ENCODE measurements at places on chromosomes 16 and 17.
A peak's percentile ranks its signal among the peaks of the same experiment; 100 is the strongest.

GRCh38 chr16:88815901-88816589 is 4.3 kb upstream of the APRT start:
- DNase-seq = no peak

DNA sequence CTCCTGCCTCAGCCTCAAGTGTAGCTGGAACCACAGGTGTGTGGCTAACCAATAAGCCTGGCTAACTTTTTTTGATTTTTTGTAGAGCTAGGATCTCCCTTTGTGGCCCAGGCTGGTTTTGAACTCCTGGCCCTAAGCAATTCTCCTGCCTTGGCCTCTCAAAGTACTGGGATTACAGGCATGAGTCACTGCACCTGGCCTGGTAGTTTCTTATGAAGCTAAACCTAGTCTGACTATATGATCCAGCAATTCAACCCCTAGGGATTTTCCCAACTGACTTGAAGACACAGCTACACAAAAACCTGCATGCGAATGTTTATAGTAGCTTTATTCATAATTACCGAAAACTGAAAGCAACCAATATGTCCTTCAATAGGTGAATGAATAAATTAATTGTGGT is 176.2 kb upstream of the IRX3 start:
- DNase-seq = no peak

DNA sequence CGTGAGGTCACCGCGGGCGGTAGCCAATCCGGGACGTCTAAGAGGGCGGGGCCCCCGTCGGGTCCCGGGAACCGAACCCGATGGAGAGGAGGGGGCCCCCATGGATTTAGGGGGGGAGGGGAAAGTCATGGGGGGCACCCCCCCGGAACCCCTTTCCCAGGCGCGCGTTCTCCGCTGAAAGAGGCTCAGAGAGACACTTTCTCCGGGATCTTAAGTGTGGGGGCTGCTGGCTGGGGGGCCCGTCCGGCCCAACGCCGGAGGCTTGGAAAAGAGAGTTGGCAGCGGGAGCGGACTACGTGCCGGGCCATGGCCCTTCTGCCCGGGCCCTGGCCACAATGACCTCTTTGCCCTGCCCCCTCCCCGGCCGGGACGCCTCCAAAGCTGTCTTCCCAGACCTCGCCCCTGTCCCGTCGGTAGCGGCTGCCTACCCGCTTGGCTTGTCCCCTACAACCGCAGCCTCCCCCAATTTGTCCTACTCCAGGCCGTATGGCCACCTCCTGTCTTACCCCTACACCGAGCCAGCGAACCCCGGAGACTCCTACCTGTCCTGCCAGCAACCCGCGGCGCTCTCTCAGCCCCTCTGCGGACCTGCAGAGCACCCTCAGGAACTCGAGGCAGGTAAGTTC is at the start of gene DLX4:
TSS of gene DLX4 (plus strand) at position 57 of the 626 bp plus-strand sequence. CDS start at position 336, 279 bp downstream.
- no peak for DNase-seq

GRCh38 chr16:67411339-67411738 is 4.9 kb downstream of the ZDHHC1 start:
- no peak for DNase-seq

GRCh38 chr16:80687606-80688005 is 116.8 kb downstream of the CDYL2 start:
- no peak for DNase-seq

DNA sequence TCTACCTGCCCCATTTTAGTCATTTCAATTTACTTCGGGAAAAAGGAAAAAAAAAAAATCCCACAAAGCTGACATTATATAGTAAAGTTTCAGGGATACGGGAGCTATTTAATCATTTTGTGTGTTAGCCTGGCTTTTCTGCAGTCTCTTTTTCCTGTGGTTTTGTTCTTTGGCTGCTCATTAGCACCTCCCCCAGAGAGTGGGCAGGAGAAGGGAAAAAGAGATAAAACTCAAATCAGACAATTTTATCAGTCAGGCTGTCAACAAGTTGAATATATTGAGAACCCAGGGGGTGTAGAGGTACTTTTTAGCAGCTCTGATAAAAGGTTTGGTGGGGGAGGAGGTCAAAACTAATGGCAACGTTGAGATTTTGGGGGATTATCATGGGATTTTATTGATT is 559.0 kb upstream of the PSMD7 start:
- DNase-seq = no peak

GRCh38 chr17:11122908-11123307 is 118.1 kb upstream of the SHISA6 start:
- DNase-seq = no peak

GRCh38 chr16:11285842-11286241 is 4.7 kb upstream of the PRM1 start:
- DNase-seq = no peak

DNA sequence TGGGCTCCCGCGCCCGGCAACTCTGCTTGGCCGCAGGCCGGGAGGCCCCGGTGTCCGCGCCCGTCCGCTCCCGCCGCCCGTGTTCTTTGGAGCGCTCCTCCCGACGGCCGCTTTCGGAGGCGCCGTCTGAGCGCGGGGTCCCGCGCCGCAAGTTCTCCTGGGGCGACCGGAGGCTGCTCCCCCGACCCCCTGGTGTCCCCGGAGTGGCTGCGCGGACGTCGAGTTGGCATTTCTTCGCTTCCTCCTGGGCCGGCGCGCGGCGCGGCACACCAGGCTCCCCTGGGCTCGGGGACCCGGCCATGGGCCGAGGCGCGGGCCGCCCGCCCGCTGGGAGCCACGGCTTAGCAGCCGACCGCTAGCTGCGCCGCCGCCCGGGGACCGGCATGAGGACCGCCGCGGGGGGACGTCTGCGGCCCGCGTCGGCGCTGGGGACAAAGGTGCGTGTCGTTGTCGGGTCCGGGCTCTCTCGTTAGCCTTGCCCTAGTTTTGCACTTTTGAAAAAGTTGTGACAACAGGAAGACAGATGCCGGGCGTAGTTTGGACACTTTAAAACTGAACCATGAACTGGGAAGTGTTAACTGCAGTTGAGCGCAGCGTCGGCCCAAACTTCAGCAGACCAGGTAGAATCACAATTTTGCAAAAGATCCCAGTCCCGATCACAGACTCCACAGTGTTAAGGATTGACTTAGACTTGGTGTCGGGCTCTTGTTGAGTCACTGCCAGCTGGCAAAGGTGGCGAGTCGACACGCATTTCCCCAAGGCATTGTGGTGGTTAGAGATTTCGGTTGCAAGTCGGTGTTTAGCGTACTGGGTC is 700 bp downstream of the UBN1 start:
- no peak for DNase-seq

GRCh38 chr17:1957037-1957436 is 68.1 kb downstream of the RTN4RL1 start:
- no peak for DNase-seq

GRCh38 chr16:31135535-31136286 is at the start of gene PRSS8:
Gene PRSS8, minus strand, starts transcription at chr16:31135727. Its CDS starts 229 bp downstream, at chr16:31135498.
- DNase-seq = no peak

- no peak for DNase-seq
These were observed 97.2 kb downstream of the ZNF18 start for GRCh38 chr17:11900041-11900476.

DNA sequence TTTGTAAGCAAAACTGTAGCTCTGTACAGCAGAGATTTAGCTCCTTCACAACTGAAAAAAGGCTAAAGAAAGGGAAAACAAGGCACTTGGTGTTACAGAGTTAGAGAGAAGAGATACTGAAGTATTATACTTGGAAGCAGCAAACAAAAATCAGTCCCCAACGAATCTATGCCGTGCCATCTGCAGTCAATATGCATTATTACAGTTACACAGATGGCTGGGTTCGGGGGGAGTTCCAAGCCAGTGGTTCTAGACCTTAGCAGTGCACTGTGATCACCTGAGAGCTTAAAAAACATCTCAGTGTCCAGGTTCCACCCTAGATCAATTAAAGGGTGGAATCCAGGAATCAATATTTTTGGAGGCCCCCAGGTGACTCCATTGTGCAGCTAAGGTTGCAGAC is 489.9 kb downstream of the SHISA9 start:
- DNase-seq = peak; percentile 2

GRCh38 chr17:45784741-45785479 is 790 bp downstream of the CRHR1 start:
- DNase-seq = no peak

DNA sequence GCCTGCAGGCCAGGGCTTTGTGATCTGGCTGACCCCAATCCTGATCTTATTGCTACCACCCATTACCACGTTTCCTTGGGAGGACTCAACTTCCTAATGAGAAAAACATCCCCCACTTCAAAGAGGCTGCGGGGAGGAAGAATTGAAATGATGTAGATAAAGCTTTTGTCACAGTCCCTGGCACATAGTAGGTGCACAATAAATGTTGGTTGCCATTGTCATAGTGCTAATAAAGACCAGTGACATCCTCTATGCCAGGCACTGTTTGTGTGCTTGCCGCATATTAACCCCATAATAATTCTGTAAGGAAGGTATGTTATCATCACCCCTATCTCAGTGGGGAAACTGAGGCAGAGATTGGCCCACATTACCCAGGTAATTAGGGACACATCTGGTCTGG is 22.4 kb downstream of the WNT3 start:
- no peak for DNase-seq

DNA sequence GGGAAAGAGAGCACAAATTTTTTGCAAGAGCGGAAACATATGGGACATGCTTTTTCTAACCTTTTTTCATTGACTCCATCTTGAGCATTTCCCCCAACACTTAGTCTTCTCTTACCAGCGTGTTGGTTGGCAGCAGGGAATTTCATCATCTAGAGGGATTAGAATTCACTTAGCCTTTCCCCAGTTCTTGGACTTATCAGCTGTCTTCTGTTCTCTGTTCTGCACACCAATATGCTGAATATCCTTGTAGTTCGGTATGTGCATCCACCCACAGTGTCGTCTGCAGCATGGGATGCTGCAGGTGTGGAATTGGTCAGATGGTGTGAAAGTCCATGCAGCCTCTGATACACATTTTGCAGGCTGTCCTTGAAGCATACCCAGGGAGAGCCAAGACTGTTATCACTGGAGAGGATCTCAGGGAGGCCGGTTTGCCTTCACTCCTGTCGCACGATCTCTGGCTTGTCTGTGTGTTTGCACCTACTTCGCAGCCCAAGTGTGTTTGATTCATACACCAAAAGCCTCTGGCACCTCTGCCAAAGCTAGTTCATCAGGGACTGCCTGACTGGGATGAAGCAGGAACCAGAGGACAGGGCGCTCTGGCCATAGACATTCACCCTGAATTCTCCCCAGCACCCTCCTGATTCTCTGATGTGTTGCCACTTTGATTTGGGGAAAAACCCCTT is 93.3 kb downstream of the SOCS1 start:
- no peak for DNase-seq

- DNase-seq = no peak
These were observed 41.3 kb upstream of the DNAH17 start for GRCh38 chr17:78618264-78619066.

- no peak for DNase-seq
These were observed 24.3 kb downstream of the MGRN1 start for GRCh38 chr16:4648917-4649316.

DNA sequence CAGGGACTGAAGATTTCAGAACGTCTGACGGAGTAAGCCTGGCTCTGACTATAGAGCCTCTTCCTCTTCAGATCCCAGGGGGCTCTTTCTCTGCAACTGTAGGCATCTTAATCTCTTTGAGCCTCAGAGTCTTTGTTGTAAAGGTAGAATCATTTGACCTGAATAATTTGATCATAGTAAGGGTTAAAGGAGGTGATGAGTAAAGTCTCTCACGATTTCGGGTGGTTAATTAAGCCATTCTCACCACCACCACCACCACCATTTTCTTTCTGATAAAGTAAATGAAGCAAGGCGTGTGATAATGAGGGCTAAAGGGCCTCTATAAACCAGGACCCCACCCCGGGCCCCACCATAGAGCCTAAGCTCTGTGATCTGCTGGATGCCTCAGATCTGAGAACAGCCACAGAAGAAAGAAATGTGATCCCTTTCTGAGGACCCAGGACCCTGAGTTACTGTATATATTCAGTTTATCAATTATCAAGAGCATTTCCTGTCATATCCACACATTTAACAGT is 33.0 kb upstream of the ADAMTS18 start:
- no peak for DNase-seq

DNA sequence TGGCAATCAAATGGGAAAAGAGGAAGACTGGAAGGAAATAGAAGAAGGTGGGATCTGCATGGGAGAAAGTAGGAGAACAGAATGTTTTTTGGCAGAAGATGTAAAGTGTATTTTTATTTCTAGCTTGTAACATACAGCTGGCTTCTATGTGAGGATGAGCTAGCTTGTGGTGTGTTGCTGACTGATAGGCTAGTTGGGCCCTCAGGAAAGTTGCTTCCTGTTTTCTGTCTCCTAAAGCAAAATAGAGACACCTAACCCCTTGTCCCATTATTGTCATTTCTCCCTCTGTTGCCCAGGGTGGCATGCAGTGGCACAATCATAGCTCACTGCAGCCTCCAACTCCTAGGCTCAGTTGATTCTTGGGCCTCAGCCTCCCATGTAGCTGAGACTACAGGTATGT is 15.9 kb downstream of the TNRC6A start:
- DNase-seq = no peak

- DNase-seq = peak; percentile 67
These were observed 33.4 kb upstream of the ACSF3 start for GRCh38 chr16:89060207-89060794.

- no peak for DNase-seq
These were observed 24.4 kb upstream of the ADCY9 start for GRCh38 chr16:4140652-4141051.

GRCh38 chr17:233473-233941 is 52.1 kb upstream of the DOC2B start:
- DNase-seq = no peak

DNA sequence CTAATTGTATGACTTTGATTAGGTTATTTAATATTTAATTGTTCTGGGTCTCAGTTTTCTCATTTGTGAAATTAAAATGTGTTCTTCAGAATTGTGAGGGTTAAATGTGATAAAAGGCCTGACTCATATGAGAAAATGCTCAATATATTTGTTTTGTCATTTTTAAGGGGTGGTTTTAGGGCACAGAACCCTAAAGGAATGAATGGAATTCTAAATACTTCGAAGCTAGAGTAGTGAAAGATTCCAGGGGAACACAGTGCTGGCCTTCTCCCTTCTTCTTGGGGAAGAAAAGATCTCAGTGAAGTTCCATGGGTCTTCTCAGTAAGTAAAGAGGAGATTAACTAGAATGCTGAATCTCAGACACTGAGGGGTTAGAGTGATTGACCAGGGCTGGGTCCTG is 3.9 kb upstream of the SMPD3 start:
- no peak for DNase-seq

- no peak for DNase-seq
These were observed 47.9 kb downstream of the NOL11 start for GRCh38 chr17:67765623-67766022.

DNA sequence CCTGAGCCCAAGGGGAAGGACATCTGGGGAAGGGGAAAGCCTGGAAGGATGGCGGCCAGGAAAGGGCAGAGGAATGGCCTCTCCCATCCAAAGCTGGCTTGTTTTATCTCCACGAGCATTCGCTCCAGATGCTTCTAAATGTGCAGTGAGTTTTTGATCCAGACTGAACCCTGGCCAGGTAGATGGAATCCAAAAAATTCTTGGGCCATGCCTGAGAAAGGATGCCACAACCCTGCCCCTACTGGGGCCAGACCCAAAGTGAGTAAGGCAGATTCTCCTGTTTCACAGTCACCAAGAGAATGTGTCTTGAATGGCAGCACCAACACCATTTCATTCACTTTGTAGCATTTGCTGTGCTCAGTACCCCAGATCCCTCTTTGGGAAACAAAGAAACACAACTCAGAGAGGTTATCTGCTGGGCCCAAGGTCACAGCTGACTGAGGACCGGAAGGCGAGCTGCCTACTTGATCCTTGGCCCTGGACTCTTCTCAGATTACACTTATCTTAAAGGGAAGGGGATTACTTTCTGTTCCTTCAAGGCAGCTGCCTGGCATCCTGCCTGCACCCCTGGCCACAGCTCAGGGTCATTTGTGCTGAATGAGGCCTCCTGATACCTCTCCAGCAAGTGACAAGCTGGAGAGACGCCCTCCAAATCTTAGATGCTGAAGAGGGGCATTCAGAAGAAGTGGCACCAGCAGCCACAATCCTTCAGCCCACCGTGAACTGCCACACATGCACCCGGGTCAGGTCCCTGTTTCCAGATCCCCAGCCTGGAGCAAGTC is 3.6 kb downstream of the LRRC75A start:
- no peak for DNase-seq
